ENCODE measurements at places on chromosomes 11 and 22.

DNA sequence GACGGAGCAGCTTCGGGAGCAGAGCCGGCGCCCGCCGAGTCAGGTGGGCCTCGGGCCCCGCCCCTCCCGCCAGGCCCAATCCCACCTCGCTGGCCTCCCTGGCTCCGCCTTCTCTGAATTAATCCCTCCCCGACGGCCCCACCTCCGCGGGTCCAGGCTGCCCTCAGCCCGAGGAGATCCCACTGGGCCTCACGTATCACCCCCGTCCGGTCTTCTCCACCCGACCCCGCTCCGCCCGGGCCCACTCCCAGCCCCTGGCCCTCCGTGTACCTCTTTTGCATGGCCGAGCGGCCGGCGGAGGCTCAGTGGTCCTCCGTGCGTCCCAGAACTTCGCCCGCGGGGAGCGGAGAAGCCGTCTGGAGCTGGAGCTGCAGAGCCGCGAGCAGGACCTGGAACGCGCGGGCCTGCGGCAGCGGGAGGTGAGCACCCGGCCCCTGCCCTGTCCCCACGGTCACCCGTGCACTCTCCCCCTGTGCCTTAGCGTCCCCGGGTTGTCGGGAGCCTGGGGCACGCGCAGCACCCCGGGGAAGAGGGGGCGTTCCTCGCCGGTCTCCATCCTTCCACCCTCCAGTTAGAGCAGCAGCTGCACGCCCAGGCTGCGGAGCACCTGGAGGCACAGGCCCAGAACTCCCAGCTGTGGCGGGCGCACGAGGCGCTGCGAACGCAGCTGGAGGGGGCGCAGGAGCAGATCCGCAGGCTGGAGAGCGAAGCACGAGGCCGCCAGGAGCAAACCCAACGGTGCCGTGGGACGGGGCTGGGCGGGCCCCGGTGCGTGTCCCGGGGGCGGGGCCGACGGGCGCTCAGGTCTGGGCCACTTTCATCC, 2.2 kb upstream of the CD151 start:
- DNase-seq, result peak; percentile 58

DNA sequence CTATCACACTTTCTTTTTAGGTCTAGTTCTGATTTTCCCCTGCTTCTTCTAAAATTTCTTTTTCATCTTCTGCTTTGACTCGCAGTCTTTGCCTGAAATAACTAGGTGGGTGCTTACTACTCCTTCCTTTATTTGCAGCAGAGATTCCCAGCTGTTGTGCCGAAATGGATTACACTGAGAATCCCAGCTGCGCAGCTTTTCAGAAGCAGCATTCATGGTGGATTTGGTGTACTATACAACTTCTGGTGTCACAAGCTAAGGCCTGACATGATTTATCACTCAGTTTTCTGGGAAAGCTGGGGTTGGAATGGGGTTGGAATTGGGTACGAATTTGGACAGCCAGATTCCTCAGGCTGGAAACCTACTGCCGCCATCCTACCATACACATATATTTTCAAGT, 6.0 kb upstream of the XKR3 start:
- no peak for DNase-seq

DNA sequence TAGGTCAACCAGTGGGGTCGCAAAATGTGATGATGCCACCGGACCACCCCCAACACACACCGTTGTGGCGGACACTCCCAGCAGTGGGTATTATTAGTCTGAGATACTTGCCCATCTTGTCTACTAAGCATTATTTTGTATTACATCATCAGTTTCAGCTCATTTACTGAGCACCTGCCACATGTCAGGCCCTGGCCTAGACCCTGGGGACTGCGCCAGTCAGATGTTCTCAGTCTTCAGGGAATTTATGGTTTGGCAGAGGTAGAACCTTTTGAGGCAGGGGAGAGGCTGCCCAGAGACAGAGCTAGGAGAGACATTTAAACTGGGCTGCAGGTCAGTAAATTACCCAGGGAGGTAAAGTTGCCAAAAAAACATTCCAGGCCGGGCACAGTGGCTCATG, 43.1 kb upstream of the GCAT start:
- no peak for DNase-seq

DNA sequence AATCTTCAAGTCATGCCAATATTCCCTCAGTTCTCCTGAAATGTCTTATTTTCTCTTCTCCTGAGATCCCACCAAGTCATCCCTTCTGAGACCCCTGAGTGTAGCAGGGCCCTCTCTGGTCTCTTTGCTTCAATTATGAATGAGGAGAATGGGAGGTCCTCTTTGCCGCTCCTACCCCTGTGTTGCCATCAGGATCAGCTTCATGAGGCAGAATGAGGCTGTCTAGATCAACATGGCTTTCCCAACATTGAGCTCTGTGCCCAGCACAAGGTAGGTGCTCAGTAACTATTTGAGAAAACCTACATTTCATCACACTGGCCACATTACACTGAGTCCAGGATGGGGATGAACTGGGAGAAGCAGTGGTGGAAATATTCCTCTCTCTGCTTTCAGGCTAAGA, 107.2 kb downstream of the ZNF280B start:
- DNase-seq, result no peak

DNA sequence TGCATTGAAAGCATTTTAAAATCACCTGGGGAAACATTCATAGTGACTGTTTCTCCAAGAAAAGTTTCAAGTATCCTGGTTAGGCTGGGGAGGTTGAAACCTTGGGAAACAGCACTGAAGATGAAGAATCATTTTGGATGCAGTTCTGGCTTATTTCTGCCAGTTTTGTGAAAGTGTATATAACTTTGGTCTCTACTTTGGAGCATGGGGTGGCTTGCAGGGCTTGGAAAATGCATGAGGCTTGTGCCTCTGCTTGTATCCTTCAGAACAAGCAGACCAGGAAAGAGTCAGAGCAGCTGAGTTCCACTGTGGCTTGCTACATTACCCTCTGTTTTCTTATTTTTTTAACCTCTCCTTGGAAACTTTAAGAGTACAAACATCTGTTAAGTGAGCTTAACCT, 19.5 kb downstream of the SLC5A12 start:
- DNase-seq, result no peak

GRCh38 chr11:101668236-101668635, 84.4 kb upstream of the TRPC6 start:
- no peak for DNase-seq

DNA sequence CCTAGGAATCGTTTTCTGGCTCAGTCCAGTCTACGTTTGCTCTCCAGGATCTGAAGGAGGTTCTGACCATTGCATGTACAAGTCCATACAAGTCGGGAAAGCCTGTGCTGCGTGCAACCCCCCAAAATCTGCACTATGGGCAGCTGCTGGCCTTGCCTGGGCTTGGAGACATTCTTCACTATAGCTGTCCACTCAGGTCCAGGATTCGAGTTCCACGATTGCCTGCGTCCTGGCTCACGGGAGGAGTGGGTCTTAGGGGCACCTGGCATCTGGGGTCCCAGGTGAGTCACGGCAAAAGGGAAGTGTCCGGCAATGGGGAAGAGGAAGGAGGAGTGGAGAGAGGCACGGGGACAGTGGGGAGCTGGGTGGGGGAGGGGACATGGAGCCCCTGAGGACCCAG, 563.0 kb downstream of the BRD1 start:
- no peak for DNase-seq

- peak; percentile 56 for DNase-seq
Observed at GRCh38 chr11:88508759-88509581, 171.4 kb upstream of the CTSC start.

DNA sequence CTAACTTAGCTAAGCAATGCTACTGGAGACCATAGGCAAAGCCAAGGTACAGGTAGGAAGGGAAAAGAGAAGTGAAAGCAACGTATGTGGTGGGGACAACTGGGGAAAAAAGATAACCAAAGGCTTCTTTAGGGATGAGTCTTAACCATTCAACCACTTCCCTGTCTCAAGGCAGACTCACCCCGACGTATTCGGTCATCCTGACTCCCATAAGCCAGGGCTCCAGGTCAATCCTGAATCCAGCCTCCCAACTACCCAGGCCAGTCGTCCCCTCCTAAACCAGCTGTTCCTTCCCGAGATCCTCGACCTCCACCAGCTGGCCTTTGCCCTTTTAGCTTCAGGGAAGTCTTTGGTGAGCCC, 330 bp downstream of the ACP2 start:
- no peak for DNase-seq

- no peak for DNase-seq
Observed at GRCh38 chr22:43880541-43880991, 11.2 kb downstream of the PNPLA5 start.

GRCh38 chr11:112293614-112294013, 33.0 kb upstream of the PLET1 start:
- no peak for DNase-seq

DNA sequence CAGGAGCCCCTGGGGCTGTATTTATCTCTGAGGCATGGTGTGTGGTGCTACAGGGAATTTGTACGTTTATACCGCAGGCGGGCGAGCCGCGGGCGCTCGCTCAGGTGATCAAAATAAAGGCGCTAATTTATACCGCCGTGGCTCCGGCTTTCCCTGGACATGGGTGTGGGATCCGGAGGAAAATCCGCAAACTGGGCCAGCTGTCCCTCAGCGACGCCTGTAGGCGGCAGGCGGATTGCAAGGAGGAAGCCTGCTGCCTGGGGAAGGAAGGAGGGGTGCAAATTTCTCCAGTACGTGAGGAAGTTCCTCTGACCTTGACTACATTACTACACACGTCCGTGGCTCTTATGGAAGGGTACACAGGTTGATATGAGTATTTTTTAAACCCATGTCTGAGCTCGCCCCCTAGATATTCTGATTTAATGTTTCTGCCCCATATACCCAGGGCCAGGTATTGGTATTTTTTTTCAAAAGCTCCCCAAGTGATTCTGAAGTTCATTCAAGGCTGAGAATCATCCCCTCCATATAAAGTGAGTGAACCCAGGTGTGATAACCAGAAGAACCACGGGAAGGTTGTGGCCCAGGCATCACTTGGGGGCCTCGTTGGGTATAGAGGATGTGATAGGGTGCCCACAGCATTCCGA, 2.8 kb downstream of the MYOD1 start:
- DNase-seq, result no peak

DNA sequence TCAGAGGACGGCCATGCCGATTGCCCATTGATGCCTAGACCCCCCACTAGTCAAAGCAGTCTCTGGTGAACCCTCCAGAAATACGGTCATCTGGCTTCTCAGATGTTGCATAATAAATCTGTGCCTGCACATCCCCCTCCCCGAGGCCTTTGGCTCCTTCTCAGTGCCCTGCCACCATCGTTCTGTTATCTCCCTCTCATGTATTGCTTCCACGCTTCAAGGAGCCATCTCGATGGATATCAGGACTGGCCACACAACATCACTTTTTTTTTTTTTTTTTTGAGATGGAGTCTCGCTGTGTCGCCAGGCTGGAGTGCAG, 1.6 kb upstream of the RRP7A start:
- no peak for DNase-seq

DNA sequence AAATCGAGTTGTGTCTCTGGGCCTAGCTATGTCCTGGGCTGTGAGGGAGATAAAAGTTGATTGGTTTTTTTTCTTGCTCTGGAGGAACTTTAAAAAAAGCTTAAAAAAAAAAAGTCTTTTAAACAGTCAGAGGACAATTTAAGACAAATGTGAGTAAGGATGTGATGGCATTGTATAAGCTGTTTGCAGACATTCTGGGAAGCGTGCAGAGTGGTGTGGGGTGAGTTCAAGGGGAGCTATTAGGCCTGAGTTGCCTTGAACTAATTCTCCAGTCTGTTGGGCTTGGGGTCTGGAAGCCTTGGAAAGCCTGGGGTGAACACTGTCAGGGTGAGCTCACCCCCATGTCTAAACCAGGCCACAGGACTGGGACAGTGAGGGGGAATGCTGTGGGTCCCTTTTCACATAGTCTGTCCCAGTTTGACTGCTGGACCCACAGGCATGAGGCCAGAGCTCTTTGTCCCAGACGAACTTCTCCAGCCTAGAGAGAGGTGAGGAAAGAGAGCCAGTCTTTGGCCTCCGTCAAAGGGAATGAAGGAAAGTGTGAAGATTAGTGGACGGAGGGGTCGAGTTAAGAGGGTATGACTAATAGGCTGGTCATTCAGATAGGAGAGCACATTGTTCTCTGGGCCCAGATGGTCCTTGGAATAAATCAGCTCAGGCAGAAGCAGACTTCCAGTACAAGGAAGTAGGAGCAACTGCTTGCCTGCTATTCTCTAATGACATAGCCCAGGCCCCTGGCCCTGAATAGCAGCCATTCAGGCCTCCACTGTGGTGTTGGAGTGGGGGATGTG, 76.4 kb upstream of the NNMT start:
- no peak for DNase-seq

GRCh38 chr22:38067028-38067415, 9.8 kb downstream of the PICK1 start:
- no peak for DNase-seq

DNA sequence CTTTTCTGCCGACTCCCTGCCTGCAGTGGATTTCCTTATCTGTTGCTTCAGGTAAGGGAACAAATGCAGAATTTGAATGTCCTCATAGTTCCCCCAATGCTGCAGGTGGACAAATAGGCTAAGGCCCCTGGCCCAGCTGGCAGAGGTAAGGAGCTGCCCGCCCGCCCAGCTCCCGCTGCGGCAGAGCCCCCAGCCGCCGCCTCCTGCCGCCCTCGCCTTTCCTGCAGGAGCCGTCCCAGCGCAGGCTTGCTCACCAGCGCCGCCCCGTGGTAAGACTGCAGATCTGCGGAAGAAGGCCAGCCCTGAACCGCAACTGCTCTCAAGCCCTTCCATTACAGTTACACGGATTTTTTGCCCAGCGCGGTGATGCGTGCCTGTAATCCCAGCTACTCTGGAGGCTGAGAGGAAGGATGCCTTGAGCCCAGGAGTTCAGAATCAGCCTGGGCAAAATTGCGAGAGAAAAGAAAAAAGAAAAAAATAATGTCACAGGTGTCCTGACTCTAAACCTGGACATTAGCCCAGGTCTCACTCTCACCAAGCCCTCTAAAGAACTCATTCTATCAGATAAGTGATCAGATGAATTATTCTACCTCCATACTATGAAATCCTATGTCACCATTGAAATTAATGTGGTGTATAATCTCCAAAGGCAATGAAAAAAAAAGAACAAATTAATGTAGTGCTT, 51.2 kb upstream of the EMID1 start:
- DNase-seq, result peak; percentile 73

DNA sequence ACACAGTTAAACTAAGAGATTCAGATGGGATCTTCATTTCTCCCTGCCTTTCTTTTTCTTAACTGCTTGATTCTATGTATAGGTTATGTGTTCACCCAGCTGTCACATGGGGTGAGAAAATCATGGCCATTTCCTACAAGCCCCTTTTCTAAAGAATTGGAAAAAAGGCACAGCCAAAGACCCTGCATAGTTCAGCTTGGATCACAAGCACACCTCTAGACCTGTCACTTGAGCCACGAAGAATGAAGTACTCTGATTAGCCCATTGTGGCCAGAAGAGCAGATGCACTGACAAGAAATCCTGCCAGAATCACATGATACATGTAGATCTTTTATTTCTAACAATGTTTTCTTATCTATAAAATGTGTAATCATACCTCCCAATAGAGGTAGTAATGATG, 69.7 kb downstream of the RAB38 start:
- no peak for DNase-seq

DNA sequence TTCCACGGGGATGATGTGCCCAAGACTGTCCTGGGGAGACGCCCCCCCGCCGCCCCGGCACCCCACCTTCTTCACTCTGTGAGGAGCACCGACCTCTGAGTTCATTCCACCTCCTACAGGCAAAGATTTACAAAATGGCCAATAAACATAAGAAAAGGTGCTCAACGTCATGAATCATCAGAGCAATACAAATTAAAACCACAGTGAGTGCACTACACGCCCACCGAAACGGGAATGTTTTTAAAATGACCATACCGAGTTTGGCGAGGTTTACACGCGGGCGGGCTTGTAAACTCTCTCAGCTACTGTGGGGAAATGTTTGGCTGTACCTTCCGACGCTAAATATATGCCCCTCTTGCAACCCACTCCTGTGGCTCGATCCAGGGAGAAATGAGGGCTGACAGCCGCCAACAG, 7.9 kb downstream of the NPTXR start:
- no peak for DNase-seq

- DNase-seq, result no peak
Observed at GRCh38 chr22:46009730-46010129, 32.8 kb upstream of the WNT7B start.

Data from stimulated activated effector memory CD8-positive, alpha-beta T cell treated with anti-CD3 and anti-CD28 coated beads, Interleukin-12 subunit alpha, Interleukin-12 subunit beta, amount 100 ng/mL, for 72 hours (primary cell).